Stimulated activated CD8-positive, alpha-beta memory T cell treated with anti-CD3 and anti-CD28 coated beads, Interleukin-7, amount 100 ng/mL, for 48 hours (primary cell): ENCODE measurements at places on chromosomes 5 and 9.

- DNase-seq, result peak; percentile 2
Observed at GRCh38 chr5:145697251-145697990, 137.7 kb downstream of the PRELID2 start.

DNA sequence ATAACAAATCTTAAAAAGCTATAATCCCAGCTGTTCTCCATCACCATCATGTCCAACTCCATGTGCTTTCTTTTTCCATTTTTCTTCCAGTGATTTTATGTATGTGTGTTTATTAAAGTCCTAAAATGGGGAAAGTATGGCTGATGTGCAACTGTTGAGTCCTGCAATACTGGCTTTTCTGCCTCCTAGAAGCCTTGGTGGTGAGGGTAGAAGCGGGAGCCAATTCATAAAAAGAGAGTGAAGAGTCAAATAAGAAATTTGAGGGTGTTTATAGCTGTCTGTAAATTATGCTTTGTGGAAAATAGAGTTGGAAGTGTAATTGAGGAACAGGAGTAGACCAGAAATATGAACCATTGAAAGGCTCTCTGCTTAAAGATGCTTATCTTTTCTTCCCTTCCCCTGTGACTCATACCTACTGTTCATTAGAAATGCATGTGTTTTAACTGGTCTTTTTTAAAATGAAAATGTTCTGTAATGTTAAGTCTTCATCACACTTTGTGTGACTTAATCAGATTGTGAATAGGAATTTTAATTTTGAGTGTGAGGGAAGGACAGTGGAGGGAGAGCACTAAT is 80.1 kb downstream of the ZCCHC7 start:
- no peak for DNase-seq

DNA sequence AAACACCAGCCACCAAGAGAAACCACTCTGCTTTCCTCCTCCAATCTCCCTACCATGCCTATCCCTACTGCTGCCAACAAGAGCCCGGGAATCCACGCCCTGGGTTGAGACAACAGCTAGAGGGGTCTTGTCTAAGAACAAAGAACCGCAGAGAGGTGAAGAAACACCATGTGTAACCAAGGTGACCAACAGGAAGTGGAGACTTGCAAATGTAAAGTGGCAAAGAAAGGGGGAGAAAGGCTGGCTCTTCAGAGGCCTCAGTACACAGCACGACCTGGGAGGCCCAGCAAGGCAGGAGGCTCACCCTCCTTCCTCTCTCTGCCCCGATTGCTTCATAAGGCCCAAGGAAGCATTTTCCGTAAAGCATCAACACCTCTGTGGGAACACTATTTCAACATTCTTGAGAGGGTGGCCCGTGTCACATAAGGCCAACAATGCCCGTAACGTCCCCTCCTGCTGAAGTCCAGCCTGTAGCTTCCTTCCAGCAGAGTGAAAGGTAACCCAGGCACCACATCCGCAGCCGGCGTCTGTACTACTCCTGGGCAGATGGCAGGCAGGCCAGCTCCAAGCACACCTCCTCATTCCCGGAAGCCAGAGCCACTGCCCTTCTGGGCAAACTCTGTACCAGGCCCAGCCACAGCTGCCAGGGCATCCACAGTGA is 18.3 kb downstream of the CCNJL start:
- DNase-seq, result no peak

DNA sequence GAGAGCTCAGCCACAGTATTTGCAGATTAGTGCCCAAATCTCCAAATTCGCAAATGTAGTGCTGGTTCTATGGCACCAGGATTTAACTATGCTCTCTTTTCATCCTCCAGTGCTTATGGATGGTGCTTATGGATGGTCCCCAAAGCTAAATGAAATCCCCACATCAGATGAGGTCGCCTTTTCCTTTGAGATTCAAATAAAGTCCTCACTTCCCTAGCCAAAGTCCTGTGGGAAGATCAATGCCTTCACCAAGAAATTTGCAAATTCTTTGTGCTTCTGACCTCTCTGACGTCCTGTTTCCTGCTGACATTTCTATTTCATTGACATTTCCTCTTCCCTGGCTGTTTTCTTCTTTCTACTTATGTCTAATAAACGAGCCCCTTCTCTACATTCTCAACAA is 1077.0 kb upstream of the C9orf72 start:
- DNase-seq, result no peak

DNA sequence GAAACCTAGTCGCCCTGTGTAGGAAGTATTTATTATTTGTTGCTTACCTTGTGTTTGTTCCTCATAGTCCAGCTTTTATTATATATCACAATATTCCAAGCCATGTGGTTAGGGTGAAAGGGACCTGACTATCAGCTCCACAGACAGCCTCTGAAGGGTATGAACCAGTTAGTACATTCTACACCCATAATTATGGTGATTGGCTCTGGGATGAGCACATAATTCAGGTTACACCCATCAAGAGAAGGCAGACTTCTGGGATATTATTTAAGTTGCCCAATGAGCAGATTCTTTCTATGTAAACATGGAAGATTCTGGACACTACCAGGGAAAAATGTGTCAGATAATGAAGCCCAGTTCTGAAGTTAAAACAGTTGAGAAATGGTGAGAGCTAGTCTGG is 168.0 kb downstream of the KIF4B start:
- no peak for DNase-seq

DNA sequence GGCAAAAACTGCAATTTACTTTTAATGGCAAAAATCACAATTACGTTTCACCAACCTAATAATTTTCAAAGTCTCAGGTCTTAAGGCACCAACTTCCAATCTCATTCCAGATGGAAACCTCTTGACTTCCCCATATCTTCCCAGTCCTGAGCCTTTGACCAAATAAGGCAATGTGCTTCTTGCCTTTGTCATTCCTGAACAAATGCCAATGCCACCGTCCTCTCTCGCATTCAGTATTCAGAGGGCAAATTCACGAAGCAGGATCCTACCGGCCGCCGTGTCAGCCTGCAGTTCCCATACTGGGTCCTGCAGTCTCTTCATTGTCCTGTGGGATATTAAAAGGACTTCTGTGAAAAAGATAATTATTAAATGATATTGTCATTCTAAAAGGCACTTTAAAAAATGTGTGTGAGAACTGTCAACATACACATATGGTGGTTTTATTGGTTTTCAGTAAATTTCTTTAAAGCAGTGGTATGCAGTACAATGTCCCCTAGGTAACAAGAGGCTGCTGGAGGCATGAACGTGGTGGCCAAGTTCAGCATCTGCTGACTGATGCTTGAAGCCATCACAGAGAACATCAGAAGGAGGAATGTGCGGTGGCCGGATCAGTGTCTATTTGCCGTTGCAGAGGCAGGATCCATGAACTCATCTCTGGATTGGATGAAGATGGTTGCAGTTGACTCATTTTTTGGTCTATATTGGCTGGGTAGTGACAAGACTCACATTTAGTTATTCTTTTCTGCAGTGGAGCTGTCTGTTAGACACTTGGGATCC is 101.4 kb upstream of the IRX4 start:
- no peak for DNase-seq

DNA sequence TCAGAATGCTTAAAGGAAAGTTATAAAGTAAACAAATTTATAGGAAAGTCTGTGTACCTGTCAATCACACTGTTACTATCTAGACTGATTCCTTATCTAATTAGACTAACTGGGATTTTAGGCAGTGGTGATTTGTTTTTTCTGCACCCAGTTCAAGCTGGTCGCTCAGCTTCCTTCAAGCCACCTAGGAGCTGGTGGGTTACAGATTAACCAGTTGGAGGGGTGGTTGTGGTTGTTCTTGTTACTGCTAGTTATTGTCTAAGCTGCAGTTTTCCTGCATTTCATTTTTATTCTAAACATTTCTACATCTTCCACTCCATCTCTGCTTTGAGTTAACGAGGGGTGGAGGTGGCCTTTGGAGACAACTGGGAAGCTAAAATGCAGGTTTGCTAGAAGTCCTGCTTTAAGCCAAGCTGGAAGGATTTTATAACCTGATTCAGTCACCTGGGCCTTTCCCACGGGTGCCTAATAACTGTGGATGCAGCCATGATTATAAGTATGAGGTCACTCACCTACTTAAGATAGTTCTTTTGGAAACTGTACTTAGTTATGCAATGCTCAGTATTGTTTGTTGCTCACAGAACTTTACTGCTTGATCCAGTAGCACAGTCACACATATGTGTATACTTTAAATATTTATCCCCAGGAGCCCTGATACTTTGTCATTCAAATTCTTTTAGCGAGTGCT is 303.9 kb upstream of the DAP start:
- no peak for DNase-seq

DNA sequence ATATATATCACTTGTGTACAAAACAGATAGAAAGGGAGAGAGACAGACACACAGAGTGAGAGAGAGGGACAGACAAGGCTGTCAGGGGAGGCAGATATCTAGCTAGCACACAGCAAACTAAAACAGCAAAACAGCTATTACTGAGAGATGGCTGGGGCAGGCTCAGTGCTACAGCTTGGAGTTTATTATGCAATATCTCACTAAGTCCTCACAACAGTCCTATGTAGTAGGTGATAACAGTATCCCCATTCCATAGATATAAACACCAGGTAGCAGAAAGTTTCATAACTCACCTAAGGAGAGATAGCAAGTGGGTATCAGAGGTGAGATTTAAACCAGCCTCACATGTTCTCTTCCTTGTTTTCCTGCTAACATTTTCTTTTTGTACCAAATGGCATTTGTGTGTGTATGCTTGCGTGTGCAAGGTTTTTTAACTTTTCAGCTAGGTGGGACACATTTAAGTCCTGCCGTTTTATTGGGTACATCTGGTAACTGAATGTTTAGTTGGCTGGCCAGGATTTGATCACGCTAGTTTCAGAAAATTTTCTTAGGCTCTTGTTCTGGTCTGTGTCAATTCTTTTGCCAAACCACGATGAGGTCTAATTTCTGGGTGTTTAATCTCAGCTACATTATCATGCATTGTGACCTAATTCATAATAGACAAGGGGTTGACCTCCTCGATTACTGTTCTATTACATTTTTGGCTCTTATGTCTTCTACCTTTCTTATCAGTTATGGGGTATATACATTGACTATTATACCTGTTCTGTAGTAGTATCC is 105.1 kb downstream of the LMNB1 start:
- DNase-seq, result no peak

- DNase-seq, result no peak
Observed at GRCh38 chr9:107637421-107638420, 148.2 kb upstream of the KLF4 start.

DNA sequence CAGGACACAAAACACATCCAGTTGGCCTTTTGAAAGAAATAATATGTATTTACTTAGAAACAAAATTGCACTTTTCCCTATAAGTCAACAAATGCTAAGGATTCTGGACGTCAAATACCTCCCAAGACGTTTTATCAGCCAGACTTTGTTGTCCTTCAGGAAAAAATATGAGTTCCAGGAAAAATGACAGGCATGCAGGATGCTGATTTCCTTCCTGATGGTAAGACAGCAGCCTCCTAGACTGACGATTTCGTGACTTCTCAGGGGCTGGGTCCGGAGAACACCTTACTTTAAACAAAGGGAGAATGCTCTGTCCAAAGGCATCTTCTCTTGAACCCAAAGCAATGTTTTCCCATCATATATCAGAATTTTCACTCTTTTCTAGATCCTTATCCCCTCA is 69.1 kb downstream of the IL6ST start:
- DNase-seq, result no peak

DNA sequence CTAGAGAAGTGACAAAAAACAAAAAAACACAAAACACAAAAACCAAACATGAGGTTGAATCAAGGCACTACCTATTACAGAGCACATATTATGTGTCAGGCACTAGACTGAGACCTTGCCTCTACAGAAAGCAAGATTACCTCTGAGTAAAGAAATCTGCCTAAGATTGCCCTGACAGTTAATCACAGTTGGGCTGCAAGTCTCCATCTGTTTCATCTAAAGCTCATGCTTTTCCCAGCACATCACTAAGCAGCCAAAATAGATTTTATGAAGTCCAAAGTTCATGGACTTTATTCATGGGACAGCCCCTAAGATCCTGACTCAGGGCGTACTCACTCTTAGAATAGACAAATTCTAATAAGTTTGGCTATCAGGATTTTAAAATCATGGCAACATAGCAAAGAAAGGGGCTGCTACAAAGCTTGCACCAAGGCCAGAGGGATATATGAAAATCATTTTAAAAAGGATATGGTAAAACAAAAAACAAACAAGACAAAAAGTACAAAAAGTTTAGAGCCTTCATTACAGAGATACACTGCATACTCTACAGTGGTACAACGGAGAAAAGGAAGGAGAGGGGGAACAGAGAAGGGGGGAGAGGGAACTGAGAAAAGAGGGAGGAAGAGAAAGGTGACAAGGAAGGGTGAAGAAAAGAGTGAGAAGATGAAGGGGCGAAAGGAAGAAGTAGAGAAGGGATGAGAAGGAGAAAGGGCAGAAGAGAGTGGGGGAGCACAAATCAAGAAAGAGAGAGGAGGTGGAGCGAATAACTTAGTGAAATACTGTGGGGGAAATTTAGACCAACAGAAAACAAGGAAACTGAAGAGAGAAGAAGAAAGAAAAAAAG is 58.2 kb downstream of the RICTOR start:
- no peak for DNase-seq

DNA sequence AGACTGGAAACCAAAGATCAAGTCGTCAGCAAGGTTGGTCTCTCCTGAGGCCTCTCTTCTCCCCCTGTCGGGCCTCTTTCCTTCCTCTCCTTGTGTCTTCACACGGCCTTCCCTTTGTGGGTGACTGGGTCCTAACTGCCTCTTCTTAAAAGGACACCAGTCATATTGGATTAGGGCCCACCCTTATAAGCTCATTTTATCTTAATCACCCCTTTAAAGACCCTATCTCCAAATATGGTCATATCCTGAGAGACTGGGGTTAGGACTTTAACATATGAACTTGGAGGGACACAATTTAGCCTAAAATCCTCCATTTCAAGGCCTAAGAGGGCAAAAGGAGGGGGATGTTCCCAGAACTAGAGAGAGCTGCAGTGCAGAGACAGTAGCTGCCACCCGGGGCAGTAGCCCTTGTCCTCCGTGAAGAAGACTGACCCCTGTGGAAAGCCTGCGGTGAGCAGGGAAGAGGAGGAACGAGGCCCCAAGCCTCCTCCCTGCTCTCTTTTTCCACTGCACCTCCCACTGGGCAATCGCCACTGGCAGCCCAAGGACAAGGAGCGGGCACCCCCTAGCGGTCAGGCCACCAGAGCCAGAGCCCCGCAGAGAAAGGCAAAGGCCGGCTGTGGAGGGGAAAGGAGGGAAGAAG is 34.9 kb downstream of the CFAP90 start:
- peak; percentile 19 for DNase-seq

DNA sequence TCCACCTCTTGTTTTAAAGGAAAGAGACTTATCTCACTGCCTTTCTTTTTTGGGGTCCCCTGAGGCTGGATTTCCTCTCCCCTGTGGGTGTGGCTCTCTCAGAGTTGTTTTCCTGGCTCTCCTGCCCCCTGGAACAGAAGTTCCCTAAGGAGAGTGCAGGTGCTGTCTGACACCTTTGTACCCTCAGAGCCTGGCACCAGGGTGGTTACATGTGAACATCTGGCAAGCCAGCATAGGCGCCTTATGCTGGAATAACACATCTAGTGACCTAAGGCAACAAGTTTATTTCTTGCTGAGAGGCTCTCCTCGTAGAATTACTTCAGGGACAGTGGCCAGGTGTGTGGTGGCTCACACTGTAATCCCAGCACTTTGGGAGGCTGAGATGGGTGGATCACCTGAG is 172.9 kb upstream of the PTCH1 start:
- no peak for DNase-seq

GRCh38 chr9:97868859-97869258 is 15.8 kb downstream of the FOXE1 start:
- DNase-seq, result no peak

GRCh38 chr9:93226819-93227218 is 42.9 kb downstream of the WNK2 start:
- DNase-seq, result no peak

GRCh38 chr9:76895186-76895585 is 10.7 kb downstream of the PRUNE2 start:
- no peak for DNase-seq

- no peak for DNase-seq
Observed at GRCh38 chr9:136742591-136743391, at the start of gene LCN10. Gene LCN10, minus strand, starts transcription at chr9:136742940. Its CDS starts 37 bp downstream, at chr9:136742903.
